ENCODE measurements at places on chromosomes 16 and 17.

DNA sequence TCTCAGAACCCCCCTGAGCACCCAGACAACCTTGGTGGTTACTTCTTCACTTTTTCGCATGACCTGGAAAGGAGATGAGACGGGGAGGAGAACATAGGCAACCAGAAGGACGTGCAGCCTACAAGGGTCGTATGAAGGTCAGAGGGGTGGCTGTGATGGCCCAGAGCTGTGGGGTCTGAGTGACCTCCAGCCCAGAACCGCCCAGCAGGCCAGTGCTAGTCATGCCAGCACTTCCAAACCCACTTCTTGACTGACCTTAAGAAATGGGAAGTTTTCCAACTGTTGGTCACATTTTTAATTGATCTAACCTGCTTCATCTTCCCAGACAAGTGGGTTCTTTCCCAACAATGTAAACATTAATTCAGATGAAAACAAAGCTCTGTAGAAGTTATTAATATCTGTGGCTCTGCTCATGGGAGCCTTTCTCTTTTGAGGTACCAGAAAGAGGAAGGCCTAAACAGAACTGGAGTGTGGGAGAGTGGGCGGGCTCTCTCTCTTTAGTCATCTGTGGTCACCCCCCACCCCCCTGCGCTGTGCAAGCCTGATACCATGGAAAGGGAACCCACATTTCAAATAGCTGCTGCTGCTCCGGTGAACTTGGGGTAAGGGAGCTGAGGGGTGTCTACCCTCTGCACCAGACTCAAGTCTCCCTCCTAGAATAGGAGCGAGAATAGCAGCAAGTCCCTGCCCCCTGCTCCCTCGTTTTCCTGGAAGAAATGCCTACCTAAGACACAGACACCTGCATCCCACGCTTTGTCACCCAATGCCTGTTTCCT is 101.6 kb downstream of the RAB11FIP4 start:
- no peak for DNase-seq

- no peak for DNase-seq
Observed at GRCh38 chr17:72529386-72529785, 408.6 kb downstream of the SOX9 start.

- DNase-seq, result no peak
Observed at GRCh38 chr16:20683812-20684211, 13.7 kb downstream of the ACSM1 start.

- DNase-seq, result no peak
Observed at GRCh38 chr17:76912421-76913164, 44.4 kb downstream of the MGAT5B start.

- DNase-seq, result no peak
Observed at GRCh38 chr17:4599505-4600281, 15.4 kb downstream of the SMTNL2 start.

- no peak for DNase-seq
Observed at GRCh38 chr17:38534498-38534885, 71.3 kb downstream of the SRCIN1 start.

DNA sequence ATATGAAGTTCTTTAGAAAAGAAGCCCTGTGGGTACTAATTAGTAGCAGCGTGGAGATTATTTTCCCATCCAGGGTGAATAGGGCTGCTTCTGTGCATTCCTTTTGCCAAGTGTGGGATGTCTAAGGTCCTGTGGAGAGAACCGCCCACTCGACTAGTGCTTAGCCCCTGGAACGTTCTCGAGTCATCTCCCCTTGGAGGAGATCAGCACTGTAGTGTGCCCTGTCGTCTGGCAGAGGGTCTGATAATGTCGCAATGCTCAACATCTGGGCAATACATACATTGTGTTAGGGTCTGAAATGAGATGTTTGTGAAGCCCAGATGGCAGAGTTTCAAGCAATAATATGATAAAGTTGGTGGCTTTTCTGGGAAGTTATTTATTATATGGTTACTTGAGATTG is 64.8 kb downstream of the SPECC1 start:
- DNase-seq, result no peak

DNA sequence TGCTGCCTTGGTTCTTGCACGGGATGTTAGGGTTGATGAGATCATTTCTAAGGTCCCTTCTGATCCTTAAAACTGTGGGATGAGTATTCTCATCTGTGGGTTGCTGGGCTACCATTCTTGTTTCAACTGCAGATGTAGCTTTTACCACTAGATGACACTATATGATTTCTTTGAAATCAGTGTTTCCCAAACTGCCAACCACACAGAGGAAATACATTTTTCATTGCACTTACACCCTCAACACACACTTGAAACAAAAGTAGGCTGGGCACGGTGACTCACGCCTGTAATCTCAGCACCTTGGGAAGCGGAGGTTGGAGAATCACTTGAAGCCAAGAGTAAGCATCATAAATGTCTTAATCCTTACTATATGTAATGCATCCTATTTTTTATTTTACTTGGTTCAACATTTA is 15.3 kb downstream of the LCMT1 start:
- DNase-seq, result peak; percentile 73

- no peak for DNase-seq
Observed at GRCh38 chr17:12773153-12773552, 16.1 kb upstream of the ARHGAP44 start.

GRCh38 chr16:25568991-25569390 is 122.8 kb upstream of the HS3ST4 start:
- DNase-seq, result no peak

- peak; percentile 100 for DNase-seq
Observed at GRCh38 chr17:46194393-46195216, 1.4 kb upstream of the KANSL1 start.

- no peak for DNase-seq
Observed at GRCh38 chr16:1723450-1724147, 17.6 kb downstream of the MAPK8IP3 start.

- peak; percentile 82 for DNase-seq
Observed at GRCh38 chr16:3578610-3579551, 1.7 kb upstream of the NLRC3 start.

DNA sequence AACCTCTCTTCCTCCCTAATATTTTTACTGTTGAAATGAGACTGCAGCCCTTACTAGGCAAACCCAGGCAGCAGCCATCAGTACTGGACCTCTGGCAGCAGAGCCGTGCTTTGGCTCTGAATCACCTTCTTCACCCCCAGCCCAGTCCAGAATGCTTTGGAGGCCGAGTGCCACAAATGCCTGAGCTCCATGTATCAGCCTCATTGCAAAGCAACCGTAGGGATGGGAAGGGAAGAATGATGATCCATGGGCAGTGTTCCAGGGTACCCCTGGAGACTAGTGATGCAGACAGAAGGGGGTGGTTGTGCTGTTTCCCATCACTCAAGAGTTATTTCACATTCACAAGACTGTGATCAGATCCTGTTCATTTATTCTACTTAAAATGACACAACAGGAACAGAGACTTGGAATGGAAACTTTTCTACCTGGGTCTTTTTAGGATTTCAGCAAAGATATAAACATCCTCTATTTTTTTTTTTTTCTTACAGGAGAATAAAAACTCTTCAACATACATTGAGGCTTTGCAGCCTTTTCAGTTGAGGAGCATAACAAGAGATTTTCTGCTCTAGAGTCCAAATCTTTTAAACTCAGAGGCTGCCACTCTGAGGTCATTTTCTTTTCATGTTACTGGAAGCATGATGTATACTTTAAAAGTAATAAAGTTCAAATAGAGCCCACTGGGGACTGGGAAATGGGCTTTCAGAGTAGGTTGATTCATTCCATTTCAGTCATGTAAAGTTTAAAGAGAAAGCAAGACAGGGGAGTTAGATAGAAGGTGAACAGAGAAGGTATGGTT is 138.3 kb downstream of the KCNJ2 start:
- DNase-seq, result no peak

GRCh38 chr16:25060920-25061319 is 45.8 kb upstream of the ARHGAP17 start:
- peak; percentile 87 for DNase-seq
